ENCODE measurements at places on chromosomes 12 and 14.

- no peak for DNase-seq
Observed at GRCh38 chr12:104566244-104566993, 109.7 kb downstream of the CHST11 start.

GRCh38 chr14:68493152-68493911, 299.5 kb downstream of the ZFP36L1 start:
- DNase-seq = no peak

DNA sequence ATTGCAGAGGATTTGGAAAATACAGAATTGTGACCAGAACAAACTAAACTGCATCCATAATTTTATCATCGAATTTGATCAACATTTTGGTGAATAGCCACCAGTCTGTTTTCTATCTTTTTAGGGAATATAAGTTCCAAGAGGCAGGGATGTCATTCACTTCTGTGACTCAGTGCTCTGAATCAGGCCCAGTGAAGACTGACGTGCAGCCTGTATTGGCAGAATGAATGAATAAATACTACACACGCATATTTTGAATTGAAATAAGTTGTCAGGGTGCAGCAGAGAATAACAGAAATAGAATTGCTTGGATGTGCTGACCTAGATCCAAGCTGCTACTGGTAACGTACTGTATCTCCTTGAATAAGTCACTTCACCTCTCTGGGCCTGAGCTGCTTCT, 1.3 kb upstream of the EMP1 start:
- no peak for DNase-seq

GRCh38 chr12:88472775-88473174, 107.5 kb downstream of the KITLG start:
- no peak for DNase-seq

DNA sequence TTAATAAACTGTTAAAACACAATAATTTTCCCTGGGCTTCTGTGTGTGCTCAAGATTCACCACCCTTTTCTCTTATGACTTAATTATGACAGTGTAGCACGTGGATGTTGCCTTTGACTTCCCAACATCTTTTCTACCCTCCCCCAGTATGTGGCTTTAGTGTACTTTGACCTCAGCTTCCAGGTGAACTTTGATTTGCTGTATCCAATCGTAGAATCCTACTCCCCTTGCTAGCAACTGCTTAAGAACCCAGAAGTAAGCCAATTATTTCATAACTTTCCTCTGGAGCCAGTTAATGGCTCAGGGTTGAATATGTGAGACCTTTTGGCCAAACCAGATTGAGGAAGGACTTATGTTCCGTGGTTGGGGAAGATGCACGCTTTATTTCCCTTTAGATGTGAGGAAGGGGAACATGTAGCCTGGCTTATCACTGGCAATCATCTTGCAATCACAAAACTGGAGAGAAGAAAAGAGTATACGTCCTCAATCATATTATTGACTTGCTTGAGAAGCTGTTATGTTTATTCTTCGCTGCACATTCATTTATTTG, 259.6 kb upstream of the ATP2B1 start:
- DNase-seq = no peak

GRCh38 chr12:69619050-69619449, 8.3 kb upstream of the LRRC10 start:
- no peak for DNase-seq

GRCh38 chr12:28930704-28931103, 218.4 kb upstream of the FAR2 start:
- no peak for DNase-seq

DNA sequence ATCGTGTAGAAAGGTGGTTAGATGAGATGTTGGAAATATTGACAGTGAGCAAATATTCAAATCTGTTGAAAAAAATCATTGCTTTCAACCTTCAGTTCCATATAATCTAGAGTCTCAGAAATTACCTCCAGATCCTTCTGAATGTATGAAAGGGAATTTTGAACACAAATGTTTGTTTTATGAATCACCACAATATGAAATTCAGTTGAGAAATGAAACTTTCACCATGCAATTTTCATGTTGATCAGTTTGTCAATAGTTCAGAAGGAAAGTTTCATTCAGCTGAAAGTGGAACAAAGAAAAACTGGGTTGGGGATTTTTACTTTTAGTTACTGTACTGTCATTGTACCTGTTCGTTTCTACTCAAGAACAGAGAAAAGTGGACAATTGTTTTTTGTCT, 953.6 kb downstream of the SLC6A15 start:
- no peak for DNase-seq

GRCh38 chr12:111775205-111776193, 8.8 kb downstream of the ALDH2 start:
- DNase-seq = peak; percentile 80

DNA sequence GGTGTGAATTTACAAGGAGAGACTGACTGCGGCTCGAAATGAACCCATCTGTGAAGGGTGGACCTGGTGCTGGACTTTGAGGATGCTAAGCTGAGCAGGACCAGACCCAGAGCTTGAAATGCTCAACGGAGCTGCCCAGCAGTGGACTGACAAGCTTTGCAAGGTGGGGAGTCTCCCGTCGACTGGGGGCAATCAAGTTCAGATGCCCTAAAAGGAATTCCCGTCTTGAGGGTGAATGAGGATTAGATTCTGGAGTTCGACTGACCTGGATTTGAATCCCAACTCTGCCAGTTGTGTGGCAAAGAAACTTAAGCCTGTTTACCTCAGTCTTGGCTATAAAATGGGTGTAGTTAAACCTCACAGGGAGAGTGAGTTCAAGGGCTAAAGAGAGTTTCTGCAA, 204.4 kb upstream of the LHX5 start:
- no peak for DNase-seq

GRCh38 chr12:123024819-123025391, 44.4 kb downstream of the ARL6IP4 start:
- DNase-seq = no peak

DNA sequence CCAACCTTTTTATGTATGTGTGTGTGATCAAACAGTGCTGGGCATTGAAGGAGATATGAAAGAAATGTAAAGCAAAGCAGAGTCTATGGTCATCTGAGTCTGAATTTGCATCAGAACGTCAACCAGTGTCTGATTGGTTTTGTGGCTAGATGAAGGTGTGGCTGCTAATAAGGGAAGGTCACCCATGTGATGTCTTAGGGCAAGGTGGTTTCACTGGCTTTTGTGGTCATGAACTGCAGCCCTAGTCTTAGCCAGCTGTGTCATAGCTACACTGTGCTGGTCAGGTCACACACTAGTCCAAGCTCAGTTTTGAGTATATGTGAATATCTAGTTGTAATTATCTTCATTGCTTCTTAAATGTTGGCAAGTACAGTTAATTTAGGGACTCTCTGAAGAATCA, 105.8 kb downstream of the TGFB3 start:
- no peak for DNase-seq

GRCh38 chr12:54340846-54341245, 15.9 kb downstream of the COPZ1 start:
- DNase-seq = no peak

DNA sequence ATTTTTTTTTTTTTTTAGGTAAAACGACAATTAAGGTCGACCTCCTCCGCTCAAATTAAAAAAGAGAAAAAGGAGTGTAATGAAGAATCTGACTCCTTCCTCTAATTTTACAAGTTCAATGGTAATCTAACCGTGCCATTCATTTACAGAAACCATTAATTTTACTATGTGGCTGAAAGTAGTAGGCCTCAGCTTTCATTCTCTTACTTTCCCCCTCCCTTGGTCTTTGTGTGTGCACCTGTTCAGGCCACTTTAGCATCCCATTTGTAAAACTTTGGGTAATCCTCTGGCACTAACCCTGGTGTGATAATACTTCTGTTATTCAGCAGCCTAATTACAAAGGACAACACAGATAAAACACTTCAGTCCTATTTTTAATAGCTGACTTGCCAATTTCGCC, 128.1 kb downstream of the ASCL1 start:
- DNase-seq = no peak

DNA sequence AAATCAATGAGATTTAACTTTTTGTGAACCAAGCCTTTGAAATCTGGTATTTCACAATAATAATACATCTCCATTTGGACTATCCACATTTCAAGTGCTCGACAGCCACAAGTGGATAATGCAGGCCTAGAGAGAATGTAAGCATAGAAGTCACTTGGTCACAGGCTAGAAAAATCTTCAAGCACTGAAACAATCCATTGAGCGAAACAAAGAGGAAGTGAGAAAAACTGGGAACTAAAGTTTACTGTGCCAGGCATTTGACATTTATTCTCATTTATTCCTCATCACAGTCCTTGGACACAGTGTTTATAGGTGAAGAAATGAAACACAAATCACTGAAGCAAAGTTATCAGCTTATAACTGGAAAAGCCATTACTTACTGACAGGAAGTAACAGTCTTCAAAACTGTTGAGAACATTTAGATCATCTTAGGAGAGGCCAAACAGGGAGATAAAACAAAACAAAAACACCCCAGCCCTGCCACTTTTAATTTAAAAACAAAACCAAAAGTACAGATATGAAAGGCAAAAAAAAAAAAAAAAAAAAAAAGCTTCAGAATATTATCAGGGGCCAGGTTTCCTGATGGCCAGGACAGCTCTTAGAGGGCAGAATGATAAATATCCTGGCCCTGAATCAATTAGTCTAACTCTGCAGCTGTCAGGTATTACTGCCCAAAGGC, 29.2 kb downstream of the GNS start:
- DNase-seq = no peak

GRCh38 chr12:44771485-44772021, 104.6 kb downstream of the NELL2 start:
- DNase-seq = no peak

GRCh38 chr14:87678624-87679023, 314.4 kb downstream of the GALC start:
- no peak for DNase-seq

DNA sequence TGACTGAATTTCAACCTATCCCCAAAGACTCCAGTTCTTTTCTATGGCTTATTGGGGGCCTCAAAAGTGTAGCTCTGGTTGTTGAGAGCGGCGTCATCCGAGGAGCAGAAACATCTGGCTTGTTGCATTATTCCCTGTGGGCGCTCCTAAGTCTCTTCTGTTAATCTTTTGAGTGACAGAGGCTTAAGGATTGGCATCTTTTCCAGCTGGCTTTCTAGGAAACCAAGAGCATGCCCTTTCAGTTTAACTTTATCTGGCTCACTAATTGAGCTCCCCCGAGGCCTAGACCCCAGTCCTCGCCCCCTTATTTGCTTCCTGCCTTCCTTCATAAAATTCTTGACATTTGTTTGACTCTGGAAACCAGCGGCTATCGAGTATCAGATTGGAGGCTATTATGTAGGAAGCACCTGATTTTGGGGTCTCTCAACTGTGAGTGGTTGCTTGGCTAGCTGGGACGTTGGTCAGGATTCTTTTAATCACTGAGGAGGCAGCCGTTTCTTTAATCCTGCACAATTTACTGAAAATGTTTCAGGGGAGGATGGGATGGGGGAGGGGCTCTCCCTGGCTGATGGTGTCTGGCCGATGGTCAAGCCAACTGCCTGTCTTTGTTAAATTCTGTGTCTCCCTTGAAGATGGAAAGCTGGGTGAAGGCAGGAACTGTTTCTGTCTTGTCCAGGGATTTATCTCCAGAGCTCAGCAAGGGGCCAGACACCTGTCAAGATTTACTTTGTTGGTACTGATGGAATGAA, 3.1 kb downstream of the SMOC1 start:
- DNase-seq = no peak

GRCh38 chr12:80121661-80122060, 22.3 kb downstream of the OTOGL start:
- no peak for DNase-seq

DNA sequence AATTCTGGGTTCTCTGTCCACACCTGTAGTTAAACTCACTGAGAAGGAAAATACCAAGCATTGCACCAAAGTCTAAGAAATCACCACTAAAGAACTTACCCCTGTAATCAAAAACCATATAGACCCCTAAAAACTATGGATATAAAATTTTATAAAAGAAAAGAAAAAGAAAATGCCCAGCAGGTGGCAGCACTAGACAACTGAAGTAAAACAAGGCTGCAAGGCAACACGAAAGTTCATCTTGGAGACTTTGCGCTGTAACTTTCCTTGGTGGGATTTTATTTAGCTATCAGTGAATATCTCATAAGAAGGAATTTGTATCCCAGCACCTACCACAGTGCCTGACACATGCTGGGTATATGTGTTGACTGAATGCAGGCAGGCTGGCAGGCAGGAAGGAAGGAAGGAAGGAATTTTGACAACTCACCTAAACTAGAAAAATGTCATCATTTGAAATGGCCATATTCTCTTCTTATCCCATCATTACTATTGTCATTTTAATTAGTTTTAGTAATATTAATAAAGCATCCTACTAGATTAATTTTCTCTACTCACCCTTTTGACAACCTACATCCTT, 68.2 kb upstream of the ETV6 start:
- DNase-seq = peak; percentile 68

GRCh38 chr14:69719501-69719951, 47.4 kb upstream of the SRSF5 start:
- no peak for DNase-seq

DNA sequence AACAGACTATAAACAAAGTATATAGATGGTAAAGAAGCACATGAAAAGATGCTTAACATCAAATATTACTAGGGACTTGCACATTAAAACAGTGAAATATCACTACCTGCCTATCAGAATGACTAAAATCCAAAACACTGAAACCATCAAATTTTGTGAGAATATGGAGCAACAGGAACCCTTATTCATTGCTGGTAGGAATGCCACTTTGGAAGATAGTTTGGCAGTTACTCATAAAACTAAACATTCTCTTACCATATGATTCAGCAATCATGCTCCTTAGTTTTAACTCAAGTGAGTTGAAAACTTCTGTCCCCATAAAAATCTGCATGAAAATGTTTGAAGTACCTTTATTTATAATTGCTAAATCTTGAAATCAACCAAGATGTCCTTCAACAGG, 297.6 kb downstream of the DAD1 start:
- DNase-seq = no peak

DNA sequence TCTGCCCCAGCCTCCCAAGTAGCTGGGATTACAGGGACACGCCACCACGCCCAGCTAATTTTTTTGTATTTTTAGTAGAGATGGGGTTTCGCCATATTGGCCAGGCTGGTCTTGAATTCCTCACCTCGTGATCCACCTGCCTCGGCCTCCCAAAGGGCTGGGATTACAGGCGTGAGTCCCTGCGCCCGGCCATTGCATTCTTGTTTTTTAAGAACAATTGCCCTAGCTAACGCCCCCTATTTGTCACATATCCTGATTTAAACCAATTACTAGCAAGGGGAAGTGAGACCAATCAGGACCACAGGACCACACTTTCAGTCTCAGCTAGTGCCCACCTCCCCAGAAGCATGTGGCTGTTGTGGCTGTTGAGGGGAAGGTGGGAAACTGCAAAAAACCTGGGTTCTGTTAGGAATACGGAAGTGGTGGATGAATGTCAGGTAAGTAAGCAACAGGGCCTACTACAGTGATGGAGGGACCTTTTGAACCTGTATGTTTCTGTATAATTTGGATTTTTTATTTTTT, 37.8 kb upstream of the NFYB start:
- no peak for DNase-seq

- no peak for DNase-seq
Observed at GRCh38 chr12:25566202-25566949, 13.3 kb upstream of the LMNTD1 start.

All from globus pallidus (tissue), 1 donor.